ENCODE measurements at places on chromosomes 1 and 21. TPM values are rescaled to one million over a fixed set of nuclear protein-coding genes. Genes with fewer than 3 reads are reported as not detected.

CAMK1G gene
- polyA plus RNA-seq: 0.10 TPM

DDAH1 gene
- polyA plus RNA-seq: 21.9 TPM

IGSF3 gene
- 44.8 TPM for polyA plus RNA-seq

PTAFR gene
- polyA plus RNA-seq: 3.2 TPM

NPR1 gene
- polyA plus RNA-seq: 0.54 TPM

ITLN2 gene
- polyA plus RNA-seq: 318 TPM

KRTAP19-1 gene
- polyA plus RNA-seq: not detected

PROK1 gene
- polyA plus RNA-seq: 0.06 TPM

OR2T29 gene
- polyA plus RNA-seq: not detected

DNA sequence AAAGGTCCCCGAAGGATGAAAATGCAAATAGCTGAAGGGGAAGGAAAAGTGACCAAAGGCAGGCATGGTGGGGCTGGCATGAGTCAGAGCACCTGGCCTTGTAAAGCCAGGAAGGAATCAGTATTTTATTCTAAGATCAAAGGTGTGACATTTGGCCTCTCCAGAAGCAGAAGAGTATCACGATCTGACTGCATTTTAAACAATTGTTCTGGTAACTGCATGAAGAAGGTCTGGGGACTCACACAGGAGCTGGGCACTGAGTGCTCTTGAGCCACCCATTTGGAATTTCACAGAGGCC, 23.2 kb downstream of the MAB21L3 start:
- H3K27me3 ChIP-seq: no peaks in the 10 kb centered on the region
- H3K36me3 ChIP-seq: no peaks in the 10 kb centered on the region
- no peak overlapping the region for H3K27ac ChIP-seq
- H3K4me3 ChIP-seq: no peak overlapping the region
- H3K4me1 ChIP-seq: no peaks in the 10 kb centered on the region

GRCh38 chr1:33758698-33759097, 105.2 kb upstream of the HMGB4 start:
- no peaks in the 10 kb centered on the region for H3K27me3 ChIP-seq
- H3K36me3 ChIP-seq: no peaks in the 10 kb centered on the region

- DNase-seq: peak; percentile 35
- H3K36me3 ChIP-seq: no peaks in the 10 kb centered on the region
- no peaks in the 10 kb centered on the region for H3K27me3 ChIP-seq
- H3K4me3 ChIP-seq: no peak overlapping the region
- H3K27ac ChIP-seq: no peak overlapping the region
Observed at GRCh38 chr1:55447488-55447887, 232.3 kb upstream of the USP24 start.

DNA sequence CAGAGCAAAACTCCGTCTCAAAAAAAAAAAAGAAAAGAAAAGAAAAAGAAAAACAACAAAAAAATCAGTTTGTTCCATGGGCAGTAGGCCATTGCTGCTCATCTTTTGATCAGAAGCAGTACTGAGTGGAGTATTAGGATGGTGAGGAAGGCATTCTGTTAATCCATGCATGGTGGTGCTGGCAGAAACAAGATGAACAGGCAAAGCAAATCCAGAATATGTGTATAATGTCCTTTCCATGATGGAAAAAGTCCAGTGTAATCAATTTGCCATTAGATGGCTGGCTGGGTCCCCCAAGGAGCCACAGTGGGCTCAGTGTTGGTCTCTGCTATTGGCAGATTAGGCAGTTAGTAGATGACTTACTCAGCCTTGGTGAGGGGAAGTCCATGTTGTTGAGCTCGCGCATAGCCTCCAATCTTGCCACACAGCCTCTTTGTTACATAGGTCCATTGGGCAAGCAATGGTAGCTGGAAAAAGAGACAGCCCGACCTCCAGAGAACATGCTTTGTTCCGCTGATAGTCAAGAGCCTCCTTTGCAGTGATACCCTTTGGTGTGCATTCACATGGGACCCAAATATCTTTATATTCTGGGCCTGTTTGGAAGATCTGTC, 23.3 kb downstream of the H3-3A start:
- H3K4me3 ChIP-seq: no peak overlapping the region
- no peak for DNase-seq
- no peak overlapping the region for H3K27ac ChIP-seq
- no peaks in the 10 kb centered on the region for H3K27me3 ChIP-seq
- H3K4me1 ChIP-seq: peaks cover 4% of the 10 kb centered on the region

GRCh38 chr1:229229137-229229720, 41.7 kb upstream of the RAB4A start:
- peaks cover 2% of the 10 kb centered on the region for H3K4me1 ChIP-seq
- DNase-seq: peak; percentile 53
- H3K4me3 ChIP-seq: no peak overlapping the region
- no peaks in the 10 kb centered on the region for H3K36me3 ChIP-seq
- H3K27me3 ChIP-seq: no peaks in the 10 kb centered on the region
- H3K27ac ChIP-seq: no peak overlapping the region

- DNase-seq: no peak
- H3K4me3 ChIP-seq: no peak overlapping the region
- H3K27me3 ChIP-seq: no peaks in the 10 kb centered on the region
- H3K27ac ChIP-seq: no peak overlapping the region
Observed at GRCh38 chr21:18424276-18424675, 20.7 kb upstream of the TMPRSS15 start.

DNA sequence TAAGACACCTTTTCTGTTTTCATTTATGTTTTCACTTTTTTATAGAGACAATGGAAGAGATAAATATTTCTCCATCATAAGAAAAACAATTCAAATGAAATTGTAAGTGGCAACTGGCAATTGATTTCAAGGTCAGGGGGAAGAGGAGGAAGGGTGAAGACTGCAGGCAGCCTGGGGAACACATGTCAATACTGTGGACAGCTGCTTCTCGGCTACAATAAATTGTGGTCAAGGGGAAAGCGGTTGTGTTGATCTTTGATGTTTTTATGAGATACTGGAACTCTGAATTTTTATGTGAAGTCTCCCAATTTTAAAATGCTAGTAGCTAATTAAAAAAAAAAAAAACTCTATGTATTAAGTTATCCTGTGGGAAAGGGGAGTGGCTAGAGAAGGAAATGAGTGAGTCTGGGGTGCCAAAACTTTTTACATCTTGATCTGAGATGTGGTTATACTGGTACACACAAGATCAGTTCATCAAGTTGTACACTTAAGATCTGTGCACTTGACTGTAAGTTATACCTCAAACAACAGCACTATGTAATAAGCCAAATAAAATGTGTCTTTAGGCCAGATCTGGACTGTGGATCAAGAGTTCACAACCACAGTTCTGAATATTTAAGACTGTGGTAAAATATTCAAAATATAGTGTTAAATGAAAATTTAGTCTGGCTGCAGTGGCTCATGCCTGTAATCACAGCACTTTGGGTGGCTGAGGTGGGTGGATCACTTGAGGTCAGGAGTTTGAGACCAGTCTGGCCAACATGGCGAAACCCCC, 18.0 kb downstream of the SSX2IP start:
- no peak overlapping the region for H3K27ac ChIP-seq
- H3K4me1 ChIP-seq: no peaks in the 10 kb centered on the region
- peaks cover 5% of the 10 kb centered on the region for H3K36me3 ChIP-seq
- no peaks in the 10 kb centered on the region for H3K27me3 ChIP-seq
- H3K4me3 ChIP-seq: no peak overlapping the region
- no peak for DNase-seq

DNA sequence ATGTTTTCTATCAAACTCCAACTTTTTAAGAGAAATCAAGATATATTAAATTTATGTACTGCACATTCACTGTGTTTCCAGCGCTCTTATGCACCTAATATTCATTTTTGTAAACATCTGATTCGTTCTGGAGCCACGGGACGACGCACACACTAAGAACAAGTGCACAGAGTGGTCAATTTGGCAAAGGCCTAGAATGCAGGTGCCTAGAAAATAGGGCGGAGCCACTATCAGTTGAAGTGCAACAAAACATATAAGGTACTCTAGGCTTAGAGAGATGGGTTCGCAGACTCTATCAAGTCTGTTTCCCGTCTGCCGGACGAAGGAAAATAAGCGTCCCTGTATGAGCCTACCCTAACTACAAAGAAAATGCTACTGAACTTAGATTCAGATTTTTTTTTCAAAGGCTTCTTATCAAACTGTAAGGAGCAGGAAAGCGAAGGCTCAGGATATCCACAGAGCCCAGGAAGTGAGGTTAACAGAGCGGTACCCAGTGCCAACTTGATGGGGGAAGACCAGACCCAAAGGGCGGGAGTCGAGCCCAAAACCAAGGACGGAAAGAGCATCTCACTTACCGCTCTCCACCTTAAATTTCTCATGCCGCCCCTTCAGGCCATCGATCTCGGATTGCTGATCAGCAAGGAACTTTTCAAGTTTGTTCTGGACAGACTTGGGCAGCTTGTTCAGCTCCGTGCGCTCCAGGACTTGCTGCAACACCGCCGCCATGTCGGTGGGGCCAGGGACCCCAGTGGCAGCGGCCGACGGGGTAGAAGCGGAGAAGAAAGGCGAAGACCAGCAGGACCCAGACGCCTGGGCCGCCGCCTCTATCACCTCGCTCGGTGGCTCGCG, 526 bp downstream of the TPR start:
- H3K4me1 ChIP-seq: peaks cover 4% of the 10 kb centered on the region
- peak; percentile 48 for DNase-seq
- no peaks in the 10 kb centered on the region for H3K27me3 ChIP-seq
- H3K27ac ChIP-seq: peak overlapping the region; percentile 95

DNA sequence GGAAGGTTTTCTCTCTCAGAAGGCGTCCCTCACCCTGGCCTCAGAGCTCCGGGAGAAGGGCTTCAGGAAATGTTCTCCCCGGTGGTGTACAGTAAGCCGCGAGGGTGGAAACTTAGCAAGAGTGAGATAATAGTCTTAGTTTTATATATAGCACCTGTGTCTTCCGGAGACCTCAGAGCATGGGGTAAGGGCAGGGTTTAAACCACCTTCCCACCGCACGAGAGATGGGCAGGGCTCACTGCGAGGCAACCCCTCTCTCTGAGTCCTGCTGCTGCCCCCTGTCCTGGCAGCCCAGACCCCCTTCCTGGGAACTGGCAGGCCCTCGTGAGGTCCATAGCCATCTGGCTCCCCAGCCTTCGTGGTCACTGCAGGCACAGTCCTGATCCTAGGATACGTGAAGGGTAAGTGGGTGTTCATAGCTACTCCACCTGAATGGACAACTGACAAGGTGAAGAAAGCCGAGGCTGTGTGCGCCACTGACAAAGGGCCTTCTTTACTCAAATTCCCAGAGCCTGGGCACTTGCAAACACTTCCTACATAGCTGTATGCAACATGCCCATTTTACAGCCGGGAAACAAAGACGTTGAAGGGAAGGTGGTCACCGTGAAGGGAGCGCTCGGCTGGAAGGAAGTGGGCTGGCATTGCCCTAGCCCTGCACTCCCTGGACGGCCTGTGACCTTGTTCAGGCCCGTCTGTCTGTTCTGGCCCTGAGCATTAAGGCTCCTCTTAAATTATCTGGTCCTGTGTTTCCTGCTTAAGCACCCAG, 26.9 kb downstream of the ITPKB start:
- H3K4me3 ChIP-seq: no peak overlapping the region
- DNase-seq: no peak
- H3K27ac ChIP-seq: no peak overlapping the region
- H3K27me3 ChIP-seq: no peaks in the 10 kb centered on the region

- H3K4me3 ChIP-seq: no peak overlapping the region
- no peaks in the 10 kb centered on the region for H3K36me3 ChIP-seq
- H3K4me1 ChIP-seq: no peaks in the 10 kb centered on the region
- no peaks in the 10 kb centered on the region for H3K27me3 ChIP-seq
Observed at GRCh38 chr21:40641042-40641441, 205.9 kb downstream of the DSCAM start.

- no peaks in the 10 kb centered on the region for H3K36me3 ChIP-seq
- H3K4me3 ChIP-seq: no peak overlapping the region
- DNase-seq: peak; percentile 8
Observed at GRCh38 chr1:210236386-210236839, 3.8 kb downstream of the SERTAD4 start.

DNA sequence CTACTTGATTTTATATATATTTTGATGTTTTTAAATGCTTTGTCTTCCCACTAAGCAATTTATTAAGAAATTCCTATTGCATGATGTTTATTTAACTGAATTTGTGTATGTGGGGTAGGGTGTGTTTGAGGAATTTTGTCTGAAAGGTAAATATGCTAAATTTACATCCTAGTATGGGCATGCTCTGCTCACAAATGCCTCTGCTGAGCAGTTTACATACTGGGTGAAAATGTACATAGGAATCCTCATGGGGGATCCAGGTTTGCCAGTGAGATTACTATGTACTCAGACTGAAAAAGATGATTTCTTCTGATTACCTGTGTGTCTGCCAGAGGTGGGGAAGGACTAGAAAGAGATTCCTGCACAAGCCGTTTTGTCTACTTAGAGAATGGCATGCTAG, 126.6 kb downstream of the DISP1 start:
- no peak for DNase-seq
- no peaks in the 10 kb centered on the region for H3K27me3 ChIP-seq
- no peak overlapping the region for H3K4me3 ChIP-seq

GRCh38 chr1:43329995-43330751, 7.4 kb upstream of the MPL start:
- H3K27ac ChIP-seq: no peak overlapping the region
- no peak overlapping the region for H3K4me3 ChIP-seq
- no peaks in the 10 kb centered on the region for H3K4me1 ChIP-seq

DNA sequence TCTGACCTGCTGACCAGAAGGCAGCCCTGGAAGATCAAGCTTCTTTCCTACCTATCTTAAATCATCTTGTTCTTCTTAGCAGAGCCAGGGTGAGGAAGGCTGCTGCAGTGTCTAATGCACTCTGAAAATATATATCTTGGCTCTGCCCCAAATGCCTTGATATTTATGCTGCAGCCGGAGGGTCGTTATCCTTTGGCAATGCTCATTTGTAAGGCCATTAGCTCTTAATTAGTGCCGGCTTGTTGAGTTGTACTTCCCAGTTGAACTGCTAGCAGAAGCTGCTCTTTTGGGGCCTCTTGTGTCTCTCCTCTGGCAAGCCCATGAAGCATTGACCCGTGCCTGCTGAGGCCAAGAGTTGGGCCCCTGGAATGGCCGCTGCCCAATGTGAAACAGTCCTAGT, 4.2 kb upstream of the GNL2 start:
- no peaks in the 10 kb centered on the region for H3K4me1 ChIP-seq
- DNase-seq: no peak
- H3K36me3 ChIP-seq: no peaks in the 10 kb centered on the region
- no peak overlapping the region for H3K27ac ChIP-seq
- no peak overlapping the region for H3K4me3 ChIP-seq
- no peaks in the 10 kb centered on the region for H3K27me3 ChIP-seq

- DNase-seq: no peak
- no peak overlapping the region for H3K27ac ChIP-seq
- H3K27me3 ChIP-seq: no peaks in the 10 kb centered on the region
- H3K4me1 ChIP-seq: no peaks in the 10 kb centered on the region
- no peak overlapping the region for H3K4me3 ChIP-seq
Observed at GRCh38 chr1:221527886-221528624, 213.8 kb downstream of the DUSP10 start.

DNA sequence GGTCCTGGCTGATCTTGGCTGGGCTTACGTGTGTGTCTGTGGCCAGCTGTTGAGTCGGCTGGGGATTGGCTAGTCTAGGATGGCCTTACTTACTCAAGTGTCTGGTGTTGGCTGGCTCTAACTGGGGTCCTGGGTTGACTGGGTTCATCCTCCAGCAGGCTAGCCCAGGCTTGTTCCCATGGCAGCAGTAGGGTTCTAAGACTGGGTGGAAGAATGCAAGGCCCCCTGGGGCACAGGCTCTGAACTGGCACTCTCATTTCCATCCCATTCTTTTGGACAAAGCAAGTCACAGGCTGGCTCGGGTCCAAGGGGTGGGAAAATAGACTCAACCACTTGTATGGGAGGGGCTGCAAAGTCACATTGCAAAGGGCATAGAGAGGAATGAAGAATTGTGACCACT, 7.9 kb upstream of the OPRD1 start:
- no peaks in the 10 kb centered on the region for H3K27me3 ChIP-seq
- no peaks in the 10 kb centered on the region for H3K36me3 ChIP-seq
- no peak for DNase-seq
- no peak overlapping the region for H3K27ac ChIP-seq
- H3K4me3 ChIP-seq: no peak overlapping the region

Measured in small intestine (tissue), 16 donors.